ENCODE measurements at places on chromosomes 7 and 10.

DNA sequence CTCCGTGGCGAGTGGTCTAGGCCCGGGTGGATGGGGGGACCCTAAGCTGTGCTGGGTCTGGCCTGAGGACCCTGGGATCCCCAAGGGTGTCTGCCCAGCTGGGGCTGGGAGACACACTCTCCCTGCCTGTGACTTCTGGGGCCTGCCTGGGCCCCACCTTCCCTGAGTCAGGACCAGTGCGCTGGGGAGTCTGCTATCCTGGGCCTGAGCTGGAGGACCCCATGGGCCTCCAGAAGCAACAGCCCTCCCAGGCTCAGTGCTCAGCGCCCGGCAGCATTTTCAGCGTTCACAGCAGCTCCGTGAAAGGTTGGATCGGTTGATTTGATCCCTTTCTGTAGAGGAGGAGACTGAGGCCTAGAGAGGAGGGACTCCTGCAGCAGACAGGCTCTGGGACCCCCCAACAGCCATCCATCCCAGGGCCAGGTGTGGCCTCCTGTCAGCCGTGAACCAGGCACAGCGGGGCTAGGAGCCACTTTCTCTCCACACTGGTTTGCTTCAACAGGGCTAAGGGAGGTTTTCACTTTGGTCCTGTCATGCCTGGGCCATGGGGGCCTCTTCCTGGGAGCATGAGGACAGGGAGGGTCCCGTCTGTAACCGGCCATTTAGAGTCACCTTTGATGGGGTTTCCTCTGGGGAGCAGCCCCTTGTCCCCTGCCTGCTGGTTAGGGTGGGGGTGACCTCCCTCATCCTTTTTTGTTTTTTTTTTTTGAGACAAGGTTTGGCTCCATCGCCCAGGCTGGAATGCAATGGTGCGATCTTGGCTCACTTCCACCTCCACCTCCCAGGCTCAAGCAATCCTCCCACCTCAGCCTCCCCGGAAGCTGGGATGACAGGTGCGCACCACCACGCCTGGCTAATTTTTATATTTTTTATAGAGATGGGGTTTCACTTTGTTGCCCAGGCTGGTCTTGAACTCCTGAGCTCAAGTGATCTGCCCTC, 12.4 kb downstream of the FOXL3 start:
- DNase-seq = no peak

- no peak for DNase-seq
These were observed 70.8 kb upstream of the FAM204A start for GRCh38 chr10:118412932-118413331.

DNA sequence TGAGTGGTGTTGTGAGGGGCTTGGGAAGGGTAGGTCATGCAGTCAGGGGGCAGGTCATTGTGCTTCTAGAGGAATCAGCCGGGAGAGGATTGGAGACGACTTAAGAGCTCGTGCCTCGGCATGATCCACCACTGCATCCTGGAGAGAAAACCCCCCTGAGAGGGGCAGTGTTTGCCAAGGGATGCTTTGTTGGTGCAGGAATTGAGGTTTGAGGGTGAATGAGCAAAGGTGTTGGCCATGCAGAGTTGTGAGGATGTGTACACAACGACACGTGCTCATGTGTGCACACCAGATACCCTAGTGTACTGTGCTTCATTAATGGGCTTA, 85.6 kb upstream of the ANLN start:
- no peak for DNase-seq

DNA sequence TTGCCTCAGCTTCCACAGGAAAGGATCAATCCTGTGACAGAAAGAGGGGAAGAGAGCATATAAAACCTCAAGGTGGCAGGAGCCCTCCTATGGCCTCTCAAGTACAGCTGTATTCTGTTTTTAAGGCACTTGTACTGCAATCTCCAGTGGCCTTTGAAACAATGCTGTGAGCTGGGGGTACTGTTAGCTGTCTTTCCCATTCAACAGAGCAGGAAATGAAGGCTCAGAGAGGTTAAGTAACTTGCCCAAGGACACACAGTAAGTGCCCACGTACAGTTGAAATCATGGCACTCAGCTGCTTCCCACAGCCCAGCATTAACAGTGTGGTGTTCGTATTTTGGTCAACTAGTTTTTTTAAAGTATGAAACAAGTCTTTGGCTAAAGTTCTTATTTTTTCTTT, 34.0 kb downstream of the DUSP5 start:
- no peak for DNase-seq

GRCh38 chr10:34001087-34001580, 666.7 kb upstream of the NRP1 start:
- no peak for DNase-seq

DNA sequence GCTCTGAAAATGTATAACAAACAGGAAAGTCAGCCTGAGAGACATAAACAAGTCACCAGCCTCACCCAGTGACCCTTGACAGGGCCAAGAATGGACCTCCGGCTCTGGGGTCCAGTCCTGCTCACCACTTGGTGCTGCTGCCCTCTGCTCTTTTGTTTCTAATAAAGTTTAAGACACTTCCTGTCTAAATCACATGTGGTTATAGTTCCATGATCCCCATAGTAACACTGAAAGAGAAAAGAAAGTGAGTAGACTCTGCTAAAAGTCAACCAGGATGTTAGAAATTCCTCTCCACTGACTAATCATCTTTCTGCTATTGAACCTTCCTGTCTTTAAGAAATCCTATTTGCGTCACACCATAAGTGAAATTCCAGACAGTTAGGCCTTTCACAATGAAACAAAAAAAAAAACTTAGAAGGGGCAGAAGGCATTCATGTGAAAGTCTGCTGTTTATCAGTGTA, 179.2 kb upstream of the BET1 start:
- DNase-seq = peak; percentile 85

- DNase-seq = no peak
These were observed 36.7 kb upstream of the STK17A start for GRCh38 chr7:43546231-43546630.

- DNase-seq = no peak
These were observed 43.4 kb downstream of the WDR11 start for GRCh38 chr10:120894556-120894955.

Data from brain pericyte (primary cell).